Activated T-cell treated with anti-CD3 and anti-CD28 coated beads, Interleukin-2, amount 50 U/mL, for 72 hours (primary cell): ENCODE measurements at places on chromosomes 12 and 14.

DNA sequence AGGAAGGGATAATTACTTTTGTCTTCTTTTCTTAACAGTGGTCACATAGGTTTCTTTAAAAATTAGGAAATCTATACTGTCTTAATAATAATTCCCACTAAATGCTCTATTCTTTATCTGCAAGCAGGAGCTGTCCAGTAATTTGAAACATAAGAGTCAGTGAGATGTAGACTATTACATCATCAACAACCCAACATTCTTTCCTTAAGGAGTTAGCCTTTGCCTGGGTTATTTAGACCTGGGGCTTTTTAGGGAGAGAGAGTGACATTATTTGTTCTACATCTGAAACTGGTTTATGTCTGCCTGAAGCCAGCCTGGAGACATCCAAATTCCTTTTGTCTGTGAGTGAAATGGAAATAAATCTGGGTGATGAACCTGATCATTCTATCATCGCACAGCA is 294.4 kb downstream of the TMTC2 start:
- no peak for DNase-seq
- no peaks in the 10 kb centered on the region for H3K4me1 ChIP-seq
- H3K27ac ChIP-seq: no peak overlapping the region
- no peaks in the 10 kb centered on the region for H3K36me3 ChIP-seq

GRCh38 chr12:81294325-81295190 is 216.7 kb downstream of the ACSS3 start:
- H3K27ac ChIP-seq: no peak overlapping the region
- DNase-seq: no peak
- no peaks in the 10 kb centered on the region for H3K4me1 ChIP-seq
- H3K27me3 ChIP-seq: no peaks in the 10 kb centered on the region
- no peaks in the 10 kb centered on the region for H3K36me3 ChIP-seq

DNA sequence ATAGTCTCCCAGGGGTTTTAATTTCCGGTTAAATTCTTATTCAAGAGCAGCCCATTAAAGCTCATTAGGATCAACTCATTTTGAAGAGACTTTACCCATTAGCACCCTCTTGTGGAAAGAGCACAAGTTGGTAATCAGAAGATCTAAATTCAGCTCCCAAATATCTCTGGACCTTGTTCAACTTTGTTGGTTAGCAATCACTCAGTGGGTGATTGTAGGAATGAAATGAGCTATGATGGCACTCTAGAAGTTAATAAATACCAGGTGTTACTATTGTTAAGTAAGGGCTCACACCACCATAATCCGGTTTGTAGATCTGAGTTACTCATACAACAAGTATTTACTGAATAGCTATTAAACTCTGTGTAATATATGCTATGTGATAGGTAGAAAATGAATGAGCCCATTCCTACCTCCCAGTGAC is 42.9 kb downstream of the TRIP11 start:
- H3K4me1 ChIP-seq: peaks cover 48% of the 10 kb centered on the region
- H3K4me3 ChIP-seq: no peak overlapping the region
- no peaks in the 10 kb centered on the region for H3K27me3 ChIP-seq

DNA sequence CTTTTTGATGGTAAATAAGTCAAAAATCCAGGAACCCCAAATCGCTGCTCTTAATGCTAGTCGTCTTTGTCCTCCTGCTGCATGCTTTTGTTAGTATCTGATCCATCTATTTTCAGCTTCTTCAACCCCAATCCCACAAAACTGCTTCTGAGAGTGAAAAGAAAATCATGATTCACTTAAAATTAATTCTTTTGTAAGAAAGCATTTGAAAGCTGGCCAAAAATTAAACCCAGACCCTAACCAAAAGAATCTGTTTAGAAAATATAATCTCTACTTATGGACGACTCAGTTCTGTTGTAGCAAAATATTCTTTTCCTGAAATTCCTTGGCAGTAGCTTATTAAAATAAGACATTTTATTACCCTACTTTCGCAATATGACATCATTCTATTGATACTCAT is 443.6 kb upstream of the SYT1 start:
- no peaks in the 10 kb centered on the region for H3K27me3 ChIP-seq
- H3K36me3 ChIP-seq: no peaks in the 10 kb centered on the region
- no peaks in the 10 kb centered on the region for H3K4me1 ChIP-seq
- no peak overlapping the region for H3K4me3 ChIP-seq
- DNase-seq: no peak

GRCh38 chr12:124761056-124761455 is 102.6 kb downstream of the SCARB1 start:
- no peak overlapping the region for H3K4me3 ChIP-seq
- H3K36me3 ChIP-seq: peaks cover 19% of the 10 kb centered on the region
- peaks cover 31% of the 10 kb centered on the region for H3K27me3 ChIP-seq
- H3K27ac ChIP-seq: no peak overlapping the region
- peaks cover 44% of the 10 kb centered on the region for H3K4me1 ChIP-seq

GRCh38 chr14:20878695-20879094 is 12.5 kb upstream of the RNASE3 start:
- no peak overlapping the region for H3K4me3 ChIP-seq
- no peak overlapping the region for H3K27ac ChIP-seq
- H3K27me3 ChIP-seq: peaks cover 8% of the 10 kb centered on the region
- no peak for DNase-seq
- H3K36me3 ChIP-seq: no peaks in the 10 kb centered on the region

DNA sequence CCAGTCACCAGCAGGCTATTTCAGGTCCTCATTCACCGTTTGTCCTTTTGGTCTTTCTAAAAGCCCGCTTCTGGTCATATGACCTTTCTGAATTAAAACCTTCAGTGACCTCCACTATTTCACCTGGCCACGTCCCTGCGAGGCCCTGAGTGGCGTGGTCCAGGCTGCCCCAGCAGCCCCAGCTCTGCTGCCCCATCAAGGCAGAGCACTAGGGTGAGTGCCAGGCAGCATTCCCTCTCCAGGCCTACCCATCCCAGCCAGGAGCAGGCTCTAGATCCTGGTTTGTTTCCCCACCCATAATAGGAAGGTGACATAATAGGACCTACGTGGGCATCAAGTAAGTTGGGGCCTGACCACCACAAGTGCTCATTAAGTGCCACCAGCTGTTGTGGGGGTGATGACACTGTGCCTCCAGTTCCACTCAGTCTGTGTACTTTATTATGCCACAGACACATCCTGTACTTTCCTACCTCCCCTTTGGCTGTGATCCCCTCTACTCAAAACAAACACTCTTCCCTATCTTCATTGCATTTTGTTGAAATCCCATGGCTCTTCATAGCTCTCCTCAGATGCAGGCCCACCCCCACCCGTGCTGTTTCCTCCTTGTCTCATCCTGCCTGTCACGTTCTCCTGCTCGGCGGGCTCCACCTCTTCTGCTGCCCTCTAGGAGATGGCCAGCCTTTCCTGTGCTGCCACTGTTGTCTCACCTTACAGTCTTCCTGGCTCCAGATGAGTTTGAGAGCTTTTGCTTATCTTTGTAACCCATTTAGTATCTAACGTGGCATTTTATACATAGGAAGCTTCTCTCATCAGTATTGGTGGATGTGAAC is 21.4 kb downstream of the CKB start:
- no peaks in the 10 kb centered on the region for H3K27me3 ChIP-seq
- H3K36me3 ChIP-seq: no peaks in the 10 kb centered on the region
- peaks cover 10% of the 10 kb centered on the region for H3K4me1 ChIP-seq
- no peak overlapping the region for H3K4me3 ChIP-seq
- no peak for DNase-seq

DNA sequence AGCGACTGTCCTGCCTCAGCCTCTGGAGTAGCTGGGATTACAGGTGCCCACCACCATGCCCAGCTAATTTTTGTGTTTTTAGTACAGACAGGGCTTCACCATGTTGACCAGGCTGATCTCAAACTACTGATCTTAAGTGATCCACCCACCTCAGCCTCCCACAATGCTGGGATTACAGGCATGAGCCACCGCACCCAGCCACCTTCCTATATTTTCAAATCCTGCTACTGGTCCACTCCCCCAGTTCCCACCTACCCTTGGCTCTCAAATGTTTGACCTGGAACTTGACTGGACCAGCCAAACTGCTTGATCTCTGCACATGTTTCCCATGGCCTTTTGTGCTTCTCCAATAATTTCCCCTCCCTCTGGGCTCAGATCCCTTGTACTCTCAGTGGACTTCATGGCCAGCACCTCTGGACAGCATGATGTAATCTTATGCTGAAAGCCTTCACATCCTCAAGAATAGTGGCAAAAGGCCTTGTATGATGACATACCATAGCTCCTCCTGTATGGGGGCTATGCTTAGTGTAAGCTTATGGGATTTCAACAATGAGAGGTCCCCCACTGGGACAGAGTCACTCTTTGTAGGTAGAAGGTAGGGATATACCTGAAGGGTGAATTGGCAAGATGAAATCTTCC is 2.5 kb upstream of the CCDC184 start:
- DNase-seq: no peak
- peaks cover 15% of the 10 kb centered on the region for H3K4me1 ChIP-seq
- H3K27ac ChIP-seq: no peak overlapping the region
